Activated T-helper 1 cell treated with anti-CD3 and anti-CD28 coated beads, Interleukin-2, amount 50 U/mL, for 16 hours (primary cell): ENCODE measurements at places on chromosomes 16 and 17.

DNA sequence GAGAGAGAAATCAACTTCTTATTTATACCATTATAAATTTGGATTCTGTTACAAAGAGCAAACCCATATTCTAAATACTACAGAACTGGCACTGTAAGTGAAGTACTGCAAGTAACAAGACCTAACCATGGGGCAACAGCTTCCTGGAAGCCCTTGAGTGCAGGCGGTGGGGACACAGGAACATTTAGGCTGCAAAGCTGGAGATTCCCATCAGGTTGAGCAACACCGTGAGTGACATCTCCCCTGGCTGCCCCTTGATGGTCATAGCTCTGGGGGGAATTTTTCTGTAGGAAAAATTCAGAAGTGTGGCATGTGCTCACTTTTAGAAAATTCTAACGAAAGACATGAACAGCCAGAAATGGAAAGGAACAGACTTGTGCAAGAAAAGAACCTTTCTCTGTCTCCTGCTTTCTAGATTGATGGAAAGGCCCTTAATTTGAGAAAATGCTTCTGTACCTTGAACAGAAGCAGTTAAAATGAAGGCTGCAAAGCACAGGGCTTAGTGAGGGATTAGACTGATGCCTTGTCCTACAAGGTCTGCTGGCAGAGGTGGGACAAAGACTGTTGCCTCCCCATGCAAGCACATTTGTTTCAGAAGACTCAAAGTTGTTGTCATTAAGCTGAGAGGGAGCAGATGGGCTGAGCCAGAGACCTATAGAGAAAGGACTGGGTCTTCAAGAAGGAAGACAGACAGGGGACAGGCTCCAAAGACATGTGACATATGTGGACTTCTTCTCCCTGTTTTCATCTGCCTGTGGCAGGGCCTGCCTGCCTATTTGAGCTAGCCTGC lies 380.8 kb downstream of the SLC39A11 start:
- no peak for DNase-seq

DNA sequence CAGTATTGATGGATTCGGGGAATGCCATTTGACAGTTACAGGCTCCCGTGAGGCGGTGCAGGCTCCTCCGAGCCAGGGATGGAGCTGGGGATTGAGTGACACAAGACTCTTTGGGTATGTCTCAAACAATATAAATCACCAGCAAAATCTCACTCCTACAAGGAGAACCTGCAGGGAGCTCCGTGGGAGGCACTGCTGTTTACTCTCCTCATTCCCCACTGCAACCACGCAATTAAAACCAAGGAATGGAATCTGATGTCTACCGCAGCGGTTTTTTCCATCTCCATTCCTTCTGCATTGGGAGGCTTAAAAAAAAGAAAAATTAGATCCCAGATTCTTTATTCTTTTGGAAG lies 157.9 kb downstream of the WWOX start:
- no peak for DNase-seq

DNA sequence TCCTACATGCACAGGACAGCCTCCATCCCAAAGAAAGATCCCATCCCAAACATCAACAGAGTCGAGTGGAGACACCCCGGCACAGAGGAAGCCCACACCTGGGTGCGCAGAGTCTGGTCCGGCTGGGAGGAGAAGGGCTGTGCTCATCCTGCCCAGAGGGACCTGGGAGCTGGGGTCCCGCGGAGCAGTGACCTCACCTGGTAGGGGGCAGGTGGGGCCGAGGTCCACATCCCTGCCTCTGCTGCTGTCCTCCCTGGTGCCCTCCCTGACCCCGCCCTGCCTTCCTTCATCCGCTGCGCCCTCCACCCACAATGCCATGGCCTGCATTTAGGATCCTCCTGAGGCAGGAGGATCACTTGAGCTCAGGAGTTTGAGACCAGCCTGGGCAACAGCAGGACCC lies 2.9 kb downstream of the C16orf90 start:
- DNase-seq: no peak

- no peak for DNase-seq
Observed at GRCh38 chr17:74599448-74599939, 7.4 kb upstream of the CD300LD start.

- DNase-seq: no peak
Observed at GRCh38 chr17:75153780-75154194, 525 bp downstream of the JPT1 start.

- peak; percentile 46 for DNase-seq
Observed at GRCh38 chr17:80265205-80266068, 4.8 kb downstream of the RNF213 start.
